ENCODE measurements at places on chromosomes 16 and 17.

GRCh38 chr16:13945744-13946485, 26.0 kb downstream of the ERCC4 start:
- no peak for DNase-seq

- no peak for DNase-seq
Observed at GRCh38 chr16:88511906-88512305, 58.3 kb upstream of the ZC3H18 start.

- peak; percentile 93 for DNase-seq
Observed at GRCh38 chr17:5584383-5585286, at the start of gene NLRP1. NLRP1 (minus strand) TSS chr17:5584509; CDS start chr17:5583957, 552 bp downstream.

DNA sequence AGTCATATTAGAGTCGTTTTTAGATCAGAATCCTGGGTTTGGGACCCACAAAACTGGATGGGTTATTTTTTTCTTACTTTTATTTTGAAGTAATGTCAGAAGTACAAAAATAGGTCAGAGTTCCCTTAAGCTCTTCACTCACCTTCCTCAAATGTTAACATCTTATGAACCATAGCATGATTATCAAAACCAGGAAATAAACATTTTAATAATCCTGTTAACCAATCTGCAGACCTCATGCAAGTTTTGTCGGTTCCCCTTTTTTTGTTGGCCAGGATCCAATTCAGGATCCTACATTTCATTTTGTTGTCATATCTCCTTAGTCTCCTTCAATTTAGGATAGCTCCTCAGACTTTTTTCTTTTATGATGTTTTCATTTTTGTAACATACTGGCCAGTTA, 162.0 kb downstream of the CHD9 start:
- DNase-seq = no peak

DNA sequence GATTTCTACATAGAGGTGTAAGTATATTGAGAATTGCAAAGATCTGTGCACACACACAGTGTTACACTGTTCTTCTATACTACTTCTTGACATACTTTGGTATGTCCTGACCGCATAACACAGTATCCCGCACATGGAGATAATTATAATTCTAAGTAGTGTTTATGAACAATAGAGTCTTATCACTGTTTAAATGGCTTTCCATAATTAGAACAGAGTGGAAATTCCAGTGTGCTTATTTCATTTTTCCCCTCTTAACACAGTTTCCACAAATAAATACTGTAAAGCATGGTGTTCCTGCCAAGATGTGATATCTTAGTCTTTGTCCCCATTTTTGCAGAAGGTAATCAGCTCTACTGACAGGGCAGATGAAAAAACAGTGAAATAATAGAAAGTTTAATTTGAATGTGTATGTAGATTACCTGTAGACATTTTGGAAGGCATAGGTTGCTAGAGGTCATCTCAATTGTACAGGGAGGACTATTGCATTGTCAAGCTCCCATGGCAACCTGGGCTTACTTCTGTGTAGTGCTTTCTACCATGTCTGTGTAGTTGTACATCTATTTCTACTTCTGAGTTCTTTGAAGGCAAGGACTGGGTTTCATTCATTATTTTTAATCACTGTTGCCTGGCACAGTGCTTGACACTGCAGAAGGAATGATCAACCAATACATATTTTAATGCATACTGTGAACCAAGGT, 10.1 kb upstream of the KRT28 start:
- DNase-seq = no peak

DNA sequence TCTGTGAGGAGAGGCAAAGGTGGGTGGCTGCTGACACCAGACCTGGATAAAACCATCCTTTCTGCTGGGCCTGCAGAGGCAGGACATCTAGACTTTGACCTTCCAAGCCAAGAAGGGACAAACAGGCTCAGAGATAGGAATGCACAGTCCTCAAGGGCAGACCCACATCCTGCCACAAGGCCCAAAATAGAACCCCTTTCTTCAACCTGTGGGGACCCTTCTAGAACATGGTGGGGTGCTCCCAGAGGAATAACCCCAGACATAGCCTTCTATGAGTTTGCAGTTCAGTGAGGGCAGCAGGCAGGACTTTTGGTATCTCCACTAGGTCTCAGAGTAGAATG, 3.8 kb upstream of the CBFB start:
- DNase-seq = no peak

- no peak for DNase-seq
Observed at GRCh38 chr16:1989209-1990100, at the start of gene SYNGR3. SYNGR3 (plus strand) TSS chr16:1989970; CDS start chr16:1990103, 133 bp downstream.

GRCh38 chr17:66930933-66931332, 33.6 kb upstream of the CACNG4 start:
- DNase-seq = peak; percentile 10

DNA sequence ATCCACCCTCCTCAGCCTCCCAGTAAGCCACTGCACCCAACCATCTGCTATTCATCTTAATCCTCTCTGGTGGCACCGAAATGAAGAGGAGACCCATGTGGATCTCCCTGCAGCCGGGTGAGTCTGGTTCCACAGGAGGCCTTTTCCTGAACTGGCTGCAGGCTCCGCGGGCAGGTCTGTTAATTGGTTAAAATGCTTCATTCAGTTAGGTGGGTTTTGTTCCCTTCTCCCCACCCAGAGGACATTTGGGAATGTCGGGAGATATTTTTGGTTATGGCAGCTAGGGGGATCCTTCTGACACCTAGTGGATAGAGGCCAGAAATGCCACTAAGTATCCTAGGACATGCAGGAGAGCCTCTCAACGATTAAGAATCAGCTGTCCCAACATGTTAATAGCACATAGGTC, 16.7 kb downstream of the C16orf54 start:
- no peak for DNase-seq

- DNase-seq = no peak
Observed at GRCh38 chr17:80474231-80474960, 2.0 kb downstream of the NPTX1 start.

DNA sequence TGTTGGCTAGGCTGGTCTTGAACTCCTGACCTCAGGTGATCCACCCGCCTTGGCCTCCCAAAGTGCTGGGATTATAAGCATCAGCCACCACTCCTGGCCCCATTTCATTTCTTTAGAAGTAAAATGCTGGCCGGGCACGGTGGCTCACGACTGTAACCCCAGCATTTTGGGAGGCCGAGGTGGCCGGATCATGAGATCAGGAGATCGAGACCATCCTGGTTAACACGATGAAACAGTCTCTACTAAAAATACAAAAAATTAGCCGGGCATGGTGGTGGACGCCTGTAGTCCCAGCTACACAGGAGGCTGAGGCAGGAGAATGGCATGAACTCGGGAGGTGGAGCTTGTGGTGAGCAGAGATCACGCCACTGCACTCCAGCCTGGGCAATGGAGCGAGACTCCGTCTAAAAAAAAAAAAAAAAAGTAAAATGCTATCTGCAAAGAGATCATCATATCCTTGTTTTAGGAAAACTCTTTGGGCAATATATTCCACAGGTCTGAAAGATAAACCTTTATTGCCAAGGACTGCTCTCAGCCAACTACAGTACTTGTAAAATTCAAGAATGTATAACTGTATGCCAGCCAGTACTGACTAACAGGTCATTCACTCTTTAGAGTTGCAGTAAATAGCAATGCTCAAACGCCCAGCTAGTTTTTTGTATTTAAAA, 3.8 kb downstream of the GJC1 start:
- no peak for DNase-seq

DNA sequence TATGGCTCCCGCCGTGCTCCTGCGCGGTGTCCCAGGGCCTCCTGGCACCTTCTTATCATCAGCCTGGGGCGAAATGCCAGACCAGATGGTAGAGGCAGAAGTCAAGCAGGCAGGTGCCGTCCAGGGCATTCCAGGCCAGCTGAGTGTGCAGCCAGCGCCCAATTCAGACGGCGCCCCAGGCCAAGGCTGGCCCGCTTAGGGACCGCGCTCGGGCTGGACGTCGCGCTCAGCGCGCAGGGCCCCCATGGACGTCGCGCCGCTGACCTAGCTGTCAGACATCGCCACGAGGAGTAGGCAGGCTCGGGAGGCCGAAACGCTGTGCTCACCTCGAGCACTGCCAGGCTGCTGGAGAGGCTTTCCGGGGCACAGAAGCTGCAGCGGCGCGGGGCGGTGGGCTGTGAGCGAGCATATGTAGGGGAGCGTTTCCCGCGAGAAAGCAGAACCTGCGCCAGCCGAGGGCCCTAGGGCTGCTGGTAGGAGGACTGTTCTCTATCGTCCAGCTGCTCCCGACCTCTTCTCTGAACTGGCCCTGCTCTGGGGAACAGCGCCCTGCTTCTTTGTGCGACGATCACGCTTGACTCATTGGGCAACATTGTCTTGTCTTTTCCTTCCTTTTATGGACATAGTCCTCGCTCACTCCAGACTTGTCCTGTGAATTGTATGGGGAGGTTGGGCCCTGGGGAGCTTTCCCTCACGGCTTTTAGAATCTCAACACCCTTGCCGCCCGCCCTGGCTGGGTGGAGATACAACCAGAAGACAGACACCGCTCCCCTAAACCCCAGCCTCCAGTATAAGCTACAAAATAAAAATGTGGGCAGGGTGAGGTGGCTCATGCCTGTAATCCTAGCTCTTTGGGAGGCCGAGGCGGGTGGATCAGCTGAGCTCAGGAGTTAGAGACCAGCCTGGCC, 8.4 kb upstream of the CA4 start:
- peak; percentile 55 for DNase-seq

DNA sequence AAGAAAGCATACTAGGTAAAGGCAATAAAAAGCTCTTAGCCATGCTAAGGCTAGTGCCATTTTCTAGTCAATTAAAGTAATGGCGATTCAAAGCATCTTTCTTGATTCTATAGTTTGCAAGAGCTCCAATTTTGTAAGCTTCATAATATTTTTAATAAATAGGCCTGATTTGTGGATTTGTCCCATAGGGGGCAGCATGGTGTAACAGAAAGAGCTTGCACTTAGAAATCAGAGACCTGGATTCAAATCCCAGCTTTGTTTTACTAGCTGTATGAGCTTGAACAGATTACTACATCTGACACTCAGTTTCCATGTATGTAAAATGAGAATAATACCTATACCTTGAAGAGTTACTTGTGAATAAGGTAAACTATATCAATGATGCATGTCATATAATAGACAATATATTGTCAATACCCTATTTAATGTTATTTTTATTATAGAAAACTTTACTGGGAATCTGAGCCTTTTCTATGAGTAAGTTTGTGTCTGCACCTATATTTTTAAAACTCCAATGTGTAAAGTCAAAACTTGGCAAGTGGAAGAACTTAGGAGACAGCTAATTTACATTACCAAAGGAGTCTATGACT, 93.6 kb upstream of the NOG start:
- no peak for DNase-seq

- DNase-seq = no peak
Observed at GRCh38 chr16:53430363-53430762, 3.9 kb upstream of the RBL2 start.

- DNase-seq = no peak
Observed at GRCh38 chr17:40070709-40071312, 8.0 kb downstream of the THRA start.

DNA sequence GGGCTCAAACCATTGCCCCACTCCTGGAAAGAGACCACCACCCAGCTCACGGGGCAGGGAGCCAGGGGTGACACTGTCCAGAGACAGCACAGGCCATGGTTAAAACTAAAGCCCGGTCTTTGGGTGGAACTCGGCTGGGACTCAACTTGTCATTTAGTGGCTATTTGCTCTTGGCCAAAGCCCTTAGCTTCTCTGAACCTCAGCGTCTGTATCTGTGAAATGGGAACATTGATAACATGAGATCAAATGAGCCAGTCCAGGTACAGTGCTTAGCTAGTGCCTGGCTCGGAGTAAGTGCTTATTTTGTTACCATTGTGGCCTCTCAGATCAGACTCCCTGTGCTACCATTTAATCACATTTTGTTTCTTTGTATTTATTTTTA, 48.5 kb downstream of the RTN4RL1 start:
- no peak for DNase-seq

DNA sequence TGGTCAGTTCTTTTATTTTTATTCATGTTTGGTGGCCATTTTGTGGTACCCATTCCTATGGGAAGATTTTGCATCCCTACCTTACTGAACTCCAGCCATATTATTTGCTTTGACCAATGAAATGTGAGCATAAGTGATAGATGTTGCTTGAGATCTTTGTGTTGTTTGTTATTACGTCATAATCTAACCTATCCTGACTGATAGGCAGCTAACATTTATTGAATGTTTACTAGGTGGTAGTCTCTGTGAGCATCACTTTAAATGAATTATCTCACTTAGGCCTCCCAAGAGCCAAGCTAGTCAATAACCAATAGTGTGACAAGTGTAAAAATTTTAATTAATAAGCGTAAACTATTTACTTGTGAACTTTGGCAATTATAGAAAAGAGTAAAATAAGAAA, 37.6 kb downstream of the VMP1 start:
- DNase-seq = no peak

- no peak for DNase-seq
Observed at GRCh38 chr17:50467855-50468303, 801 bp downstream of the CHAD start.

- DNase-seq = no peak
Observed at GRCh38 chr17:63405741-63406261, 40.3 kb downstream of the CYB561 start.

- no peak for DNase-seq
Observed at GRCh38 chr16:87207509-87207908, 109.7 kb downstream of the C16orf95 start.

DNA sequence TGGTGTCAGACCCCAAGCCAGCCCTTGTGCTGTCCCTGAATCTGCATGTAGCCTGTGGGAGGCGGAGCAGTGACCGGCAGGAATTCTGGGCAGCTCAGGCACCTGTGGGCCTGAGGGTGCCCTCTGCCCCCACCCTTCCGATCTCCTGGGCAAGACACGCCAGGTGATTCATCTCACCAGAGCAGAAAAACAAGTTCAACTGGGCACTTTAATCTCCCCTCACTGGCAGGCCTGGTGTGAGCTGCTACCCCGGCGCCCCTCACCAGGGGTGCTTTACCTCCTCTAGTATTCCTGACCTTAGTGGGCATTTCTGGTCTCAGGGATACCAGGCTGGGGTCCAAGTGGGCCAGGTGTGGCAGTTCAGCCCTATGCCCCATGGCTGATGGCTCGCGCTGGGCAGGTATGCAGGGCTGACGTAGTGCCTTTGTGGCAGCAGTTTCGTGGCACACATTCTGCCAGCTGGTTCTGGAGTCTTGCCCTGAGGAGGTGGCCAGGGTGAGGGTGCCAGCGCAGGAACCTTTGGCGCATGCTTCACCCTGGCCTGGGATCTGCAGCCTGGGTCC, 6.0 kb downstream of the ERBB2 start:
- peak; percentile 72 for DNase-seq

GRCh38 chr17:62206550-62206949, 141.5 kb upstream of the MED13 start:
- no peak for DNase-seq

DNA sequence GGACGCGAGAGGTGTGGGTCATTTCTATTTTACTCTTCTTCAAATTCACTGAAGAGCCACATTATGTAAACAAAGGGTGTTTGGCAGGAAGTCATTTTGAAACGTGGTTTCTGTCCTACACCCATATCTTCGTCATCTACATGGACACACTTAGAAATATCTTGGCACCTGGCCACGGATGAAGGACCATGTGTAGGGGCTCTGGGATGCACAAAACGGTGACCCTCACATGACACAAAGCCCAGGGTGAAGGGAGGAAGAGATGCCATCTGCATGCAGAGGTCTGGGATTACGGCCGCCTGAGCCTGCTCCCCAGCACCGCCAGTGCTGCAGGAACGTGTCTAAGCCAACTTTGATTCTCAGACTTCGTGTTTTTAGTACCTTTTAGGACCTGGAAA, 130.2 kb upstream of the CHMP6 start:
- DNase-seq = no peak

GRCh38 chr16:63592852-63593251, 1529.0 kb downstream of the CDH11 start:
- no peak for DNase-seq
